ENCODE measurements at places on chromosomes 2 and 18.

GRCh38 chr2:97688062-97688827, 18.7 kb downstream of the C2orf92 start:
- H3K27me3 ChIP-seq = peaks cover 7% of the 10 kb centered on the region
- H3K27ac ChIP-seq = no peak overlapping the region
- H3K4me3 ChIP-seq = no peak overlapping the region
- no peak for DNase-seq

GRCh38 chr18:32177530-32177929, 12.3 kb upstream of the MEP1B start:
- H3K27me3 ChIP-seq = no peaks in the 10 kb centered on the region
- H3K27ac ChIP-seq = no peak overlapping the region
- DNase-seq = no peak
- no peak overlapping the region for H3K4me3 ChIP-seq
- H3K4me1 ChIP-seq = no peaks in the 10 kb centered on the region
- H3K36me3 ChIP-seq = no peaks in the 10 kb centered on the region

- H3K27ac ChIP-seq = no peak overlapping the region
- no peak overlapping the region for H3K4me3 ChIP-seq
- no peaks in the 10 kb centered on the region for H3K36me3 ChIP-seq
- H3K27me3 ChIP-seq = no peaks in the 10 kb centered on the region
- DNase-seq = no peak
- no peaks in the 10 kb centered on the region for H3K4me1 ChIP-seq
Observed at GRCh38 chr2:52510432-52510831, 1257.2 kb upstream of the CHAC2 start.

DNA sequence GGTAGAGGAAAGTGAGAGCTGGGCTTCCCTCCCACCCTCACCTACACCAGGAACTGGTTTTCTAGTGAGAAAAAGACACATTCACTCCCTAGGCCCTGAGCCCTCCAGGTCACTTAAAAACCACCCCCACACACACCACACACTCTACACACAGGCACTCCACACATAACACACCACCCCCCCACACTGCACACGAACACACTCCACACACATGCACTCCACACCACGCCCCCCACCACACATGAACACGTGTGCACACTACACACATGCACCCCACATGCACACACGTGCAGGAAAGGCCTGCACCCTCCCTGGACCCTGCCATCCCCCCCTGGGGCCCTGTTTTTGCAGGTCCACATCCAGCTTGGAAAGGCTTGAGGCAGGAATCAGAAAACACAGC, 67.6 kb downstream of the RALBP1 start:
- peak overlapping the region; percentile 92 for H3K27ac ChIP-seq
- DNase-seq = no peak

DNA sequence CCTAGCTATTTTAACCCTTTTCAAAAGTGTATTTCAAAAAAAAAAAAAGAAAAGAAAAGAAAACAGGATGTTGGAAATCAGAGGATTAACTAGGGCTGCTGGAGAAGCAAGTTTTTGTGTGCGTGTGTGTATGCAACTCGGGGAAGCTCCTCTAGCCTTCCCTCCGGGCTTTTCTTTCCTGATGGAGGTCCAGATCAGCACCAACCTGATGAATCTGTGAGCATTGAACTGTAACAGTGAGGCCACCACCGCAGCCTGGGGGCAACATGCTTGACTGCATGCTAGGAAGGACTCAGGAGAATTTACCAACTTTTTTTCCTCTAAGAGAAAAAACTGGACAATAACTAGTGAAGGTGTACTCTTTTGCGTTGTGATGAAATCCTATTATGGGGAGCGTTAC, 2.3 kb downstream of the OBSL1 start:
- peak overlapping the region; percentile 64 for H3K27ac ChIP-seq
- DNase-seq = peak; percentile 45
- H3K36me3 ChIP-seq = peaks cover 48% of the 10 kb centered on the region

DNA sequence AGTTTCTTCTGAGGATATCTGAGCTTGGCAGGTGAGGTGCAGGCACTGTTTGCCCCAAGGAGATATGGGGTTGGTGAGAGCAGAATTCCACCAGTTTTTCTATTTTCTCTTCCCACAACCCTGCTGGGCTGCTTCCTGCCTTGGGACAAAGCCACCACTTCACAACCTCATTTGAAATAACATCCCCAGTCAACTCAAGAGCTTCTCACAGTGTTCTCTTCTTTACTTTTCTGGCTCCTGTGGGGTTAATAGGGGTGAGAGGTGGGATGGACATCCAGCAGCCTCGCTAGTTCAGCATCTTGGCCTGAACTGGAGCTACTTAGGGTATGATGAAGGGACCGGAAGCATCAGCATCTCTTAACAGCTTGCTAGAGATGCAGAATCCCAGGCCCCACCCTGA, 106.3 kb downstream of the SLC4A3 start:
- H3K27ac ChIP-seq = peak overlapping the region; percentile 76
- no peaks in the 10 kb centered on the region for H3K36me3 ChIP-seq
- H3K27me3 ChIP-seq = peaks cover 2% of the 10 kb centered on the region

GRCh38 chr2:71681626-71682025, 228.3 kb downstream of the DYSF start:
- no peak for DNase-seq
- no peak overlapping the region for H3K4me3 ChIP-seq
- H3K27me3 ChIP-seq = peaks cover 7% of the 10 kb centered on the region
- no peaks in the 10 kb centered on the region for H3K36me3 ChIP-seq
- H3K27ac ChIP-seq = no peak overlapping the region

DNA sequence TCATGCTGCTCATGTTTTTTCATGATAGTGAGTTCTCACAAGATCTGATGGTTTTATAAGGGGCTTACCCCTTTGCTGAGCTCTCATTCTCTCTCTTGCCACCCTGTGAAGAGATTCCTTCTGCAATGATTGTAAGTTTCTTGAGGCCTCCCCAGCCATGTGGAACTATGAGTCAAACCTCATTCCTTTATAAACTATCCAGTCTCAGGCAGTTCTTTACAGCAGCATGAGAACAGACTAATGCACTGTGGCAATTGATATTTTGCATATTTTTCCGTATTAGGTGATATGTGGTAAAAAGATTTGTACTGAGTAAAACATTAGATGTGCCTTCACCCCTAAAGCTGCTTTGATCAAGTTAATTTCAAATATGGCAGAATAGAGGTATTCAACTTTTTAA, 48.8 kb downstream of the RAB27B start:
- no peak overlapping the region for H3K4me3 ChIP-seq
- H3K4me1 ChIP-seq = peaks cover 6% of the 10 kb centered on the region
- no peak for DNase-seq

DNA sequence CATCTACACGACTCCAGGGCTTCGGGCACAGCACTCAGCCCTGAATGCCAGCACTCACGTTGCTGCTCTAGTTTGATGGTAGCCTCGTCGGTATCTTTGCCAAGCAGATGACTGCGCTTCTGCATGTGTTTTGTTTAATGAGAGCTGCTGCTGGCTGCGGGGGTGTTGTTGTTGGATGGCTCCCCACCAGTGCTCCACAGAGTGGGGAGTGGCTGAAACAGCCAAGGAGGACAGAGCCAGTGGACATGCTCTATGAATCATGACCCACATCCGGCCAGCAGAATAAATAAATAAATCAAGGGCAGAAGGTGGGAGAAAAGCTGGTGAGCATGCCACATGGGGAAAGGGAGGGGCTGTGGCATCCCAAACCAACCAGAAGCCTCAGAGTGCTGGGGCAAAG, 131.2 kb upstream of the SOX11 start:
- no peak for DNase-seq
- H3K27ac ChIP-seq = peak overlapping the region; percentile 9
- peaks cover 10% of the 10 kb centered on the region for H3K36me3 ChIP-seq
- H3K4me1 ChIP-seq = peaks cover 27% of the 10 kb centered on the region
- H3K27me3 ChIP-seq = peaks cover 8% of the 10 kb centered on the region

- no peaks in the 10 kb centered on the region for H3K27me3 ChIP-seq
- peaks cover 81% of the 10 kb centered on the region for H3K36me3 ChIP-seq
- no peak overlapping the region for H3K4me3 ChIP-seq
- no peak for DNase-seq
- no peak overlapping the region for H3K27ac ChIP-seq
- peaks cover 10% of the 10 kb centered on the region for H3K4me1 ChIP-seq
Observed at GRCh38 chr2:54666131-54666633, 57.3 kb upstream of the EML6 start.

GRCh38 chr2:69163109-69163508, 150.1 kb downstream of the ANTXR1 start:
- DNase-seq = no peak
- peak overlapping the region; percentile 18 for H3K27ac ChIP-seq
- peaks cover 26% of the 10 kb centered on the region for H3K4me1 ChIP-seq
- H3K4me3 ChIP-seq = no peak overlapping the region
- H3K36me3 ChIP-seq = peaks cover 60% of the 10 kb centered on the region

DNA sequence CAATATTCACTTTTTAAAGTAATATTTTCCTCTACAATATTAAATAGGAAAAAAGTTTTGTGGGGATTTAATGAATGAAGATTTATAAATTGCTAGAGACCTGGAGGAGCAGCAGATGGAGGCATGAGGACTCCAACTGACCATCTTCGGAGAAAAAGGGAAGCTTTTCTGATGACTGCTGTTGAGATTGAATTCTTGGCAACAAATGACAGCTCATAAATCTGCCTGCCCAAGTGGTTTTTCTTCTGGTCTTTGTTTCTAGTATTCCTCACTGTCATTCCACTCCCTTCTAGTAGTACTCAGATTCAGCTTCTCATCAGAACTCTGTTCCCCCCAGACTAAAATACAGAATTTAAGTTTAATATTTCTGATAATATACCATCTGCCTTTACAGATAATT, 157.0 kb downstream of the EML6 start:
- no peaks in the 10 kb centered on the region for H3K36me3 ChIP-seq
- DNase-seq = no peak
- peaks cover 3% of the 10 kb centered on the region for H3K27me3 ChIP-seq
- H3K27ac ChIP-seq = no peak overlapping the region
- H3K4me1 ChIP-seq = peaks cover 11% of the 10 kb centered on the region

- no peaks in the 10 kb centered on the region for H3K36me3 ChIP-seq
- H3K27me3 ChIP-seq = peaks cover 6% of the 10 kb centered on the region
- H3K4me3 ChIP-seq = no peak overlapping the region
- DNase-seq = no peak
- no peak overlapping the region for H3K27ac ChIP-seq
- H3K4me1 ChIP-seq = no peaks in the 10 kb centered on the region
Observed at GRCh38 chr2:53473236-53473635, 294.4 kb upstream of the CHAC2 start.

- H3K4me3 ChIP-seq = no peak overlapping the region
- DNase-seq = no peak
- peaks cover 23% of the 10 kb centered on the region for H3K36me3 ChIP-seq
- H3K4me1 ChIP-seq = peaks cover 50% of the 10 kb centered on the region
Observed at GRCh38 chr2:3289171-3289515, 88.5 kb downstream of the EIPR1 start.

DNA sequence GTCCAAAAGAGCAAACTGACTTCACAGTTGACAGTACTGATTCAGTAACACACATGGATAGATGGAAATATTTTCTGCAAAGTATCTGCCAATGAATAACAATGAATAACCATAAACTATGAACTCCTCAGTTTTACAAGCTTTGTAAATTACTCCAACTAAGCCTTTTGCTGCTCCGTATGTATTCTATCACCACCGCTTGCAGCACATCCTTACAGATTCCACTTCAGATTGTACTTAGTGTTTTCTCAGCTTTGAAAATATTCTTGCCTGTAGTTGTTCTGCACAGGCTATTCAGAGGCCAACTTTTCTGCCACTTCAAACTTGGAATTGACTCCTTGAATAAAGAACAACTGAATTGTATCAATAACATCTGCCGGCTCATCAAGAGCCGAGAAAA, 36.2 kb downstream of the TLK1 start:
- no peak overlapping the region for H3K27ac ChIP-seq
- peaks cover 21% of the 10 kb centered on the region for H3K36me3 ChIP-seq
- H3K27me3 ChIP-seq = no peaks in the 10 kb centered on the region
- no peak for DNase-seq
- H3K4me1 ChIP-seq = peaks cover 4% of the 10 kb centered on the region

DNA sequence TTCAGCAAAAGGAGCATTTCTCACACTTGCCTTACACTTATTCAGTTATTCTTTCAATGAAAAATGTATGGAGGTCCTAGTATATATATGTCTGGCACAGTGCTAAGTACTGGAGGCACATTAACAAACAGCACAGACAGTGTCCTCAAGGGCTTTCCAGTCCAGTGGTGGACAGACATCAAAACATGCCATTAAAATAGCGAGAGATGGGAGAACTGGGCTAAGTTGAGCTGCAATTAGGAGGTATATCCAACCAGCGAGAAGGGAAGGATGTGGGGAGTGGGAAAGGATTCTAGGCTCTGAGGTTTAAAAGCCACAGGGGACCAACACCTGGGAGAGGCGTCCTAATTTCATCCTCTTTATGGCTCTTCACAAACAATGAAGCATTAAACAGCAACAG, 127.5 kb upstream of the TTC39C start:
- peaks cover 6% of the 10 kb centered on the region for H3K27me3 ChIP-seq
- H3K27ac ChIP-seq = no peak overlapping the region
- H3K36me3 ChIP-seq = no peaks in the 10 kb centered on the region

- H3K27ac ChIP-seq = no peak overlapping the region
- H3K4me3 ChIP-seq = no peak overlapping the region
- DNase-seq = no peak
Observed at GRCh38 chr18:49866680-49867079, 53.3 kb upstream of the ACAA2 start.
